ENCODE measurements at places on chromosomes 1 and 21.

DNA sequence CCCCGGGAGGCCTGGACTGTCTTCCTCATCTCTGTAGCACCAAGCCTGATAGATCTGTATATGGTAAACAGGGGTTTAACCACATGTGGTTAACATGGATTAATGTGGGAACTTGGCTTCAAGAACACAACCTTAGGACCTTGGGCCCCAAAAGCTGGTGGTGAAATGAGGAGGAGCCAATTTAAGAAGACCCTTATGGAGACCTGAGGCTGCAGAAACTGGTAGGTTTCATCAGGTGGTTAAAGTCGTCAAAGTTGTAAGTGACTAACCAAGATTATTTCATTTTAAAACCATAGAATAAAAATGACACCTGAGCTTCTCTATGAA lies 14.0 kb downstream of the THEMIS2 start:
- no peak for DNase-seq

DNA sequence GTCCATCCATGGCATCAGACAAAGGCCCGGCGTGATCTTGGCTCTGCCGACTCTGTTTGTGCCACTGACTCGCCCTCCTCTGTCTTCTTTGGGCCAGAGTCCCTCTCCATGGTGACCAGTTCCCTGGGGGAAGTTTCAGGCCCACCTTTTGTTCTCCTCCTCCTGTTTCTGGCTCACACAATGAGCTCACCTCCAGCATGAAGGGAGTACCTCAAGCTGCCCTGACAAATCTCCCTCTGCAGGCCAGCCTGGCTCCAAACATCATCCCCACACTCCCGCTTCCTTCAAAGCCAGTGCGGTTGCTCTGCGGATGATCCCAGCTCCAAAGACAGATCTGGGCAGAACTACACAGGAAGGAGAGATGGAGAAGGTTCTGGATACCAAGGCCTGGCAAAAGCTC lies 576.6 kb downstream of the NPHP4 start:
- no peak for DNase-seq

- no peak for DNase-seq
Observed at GRCh38 chr1:165303386-165303785, 53.1 kb downstream of the LMX1A start.

DNA sequence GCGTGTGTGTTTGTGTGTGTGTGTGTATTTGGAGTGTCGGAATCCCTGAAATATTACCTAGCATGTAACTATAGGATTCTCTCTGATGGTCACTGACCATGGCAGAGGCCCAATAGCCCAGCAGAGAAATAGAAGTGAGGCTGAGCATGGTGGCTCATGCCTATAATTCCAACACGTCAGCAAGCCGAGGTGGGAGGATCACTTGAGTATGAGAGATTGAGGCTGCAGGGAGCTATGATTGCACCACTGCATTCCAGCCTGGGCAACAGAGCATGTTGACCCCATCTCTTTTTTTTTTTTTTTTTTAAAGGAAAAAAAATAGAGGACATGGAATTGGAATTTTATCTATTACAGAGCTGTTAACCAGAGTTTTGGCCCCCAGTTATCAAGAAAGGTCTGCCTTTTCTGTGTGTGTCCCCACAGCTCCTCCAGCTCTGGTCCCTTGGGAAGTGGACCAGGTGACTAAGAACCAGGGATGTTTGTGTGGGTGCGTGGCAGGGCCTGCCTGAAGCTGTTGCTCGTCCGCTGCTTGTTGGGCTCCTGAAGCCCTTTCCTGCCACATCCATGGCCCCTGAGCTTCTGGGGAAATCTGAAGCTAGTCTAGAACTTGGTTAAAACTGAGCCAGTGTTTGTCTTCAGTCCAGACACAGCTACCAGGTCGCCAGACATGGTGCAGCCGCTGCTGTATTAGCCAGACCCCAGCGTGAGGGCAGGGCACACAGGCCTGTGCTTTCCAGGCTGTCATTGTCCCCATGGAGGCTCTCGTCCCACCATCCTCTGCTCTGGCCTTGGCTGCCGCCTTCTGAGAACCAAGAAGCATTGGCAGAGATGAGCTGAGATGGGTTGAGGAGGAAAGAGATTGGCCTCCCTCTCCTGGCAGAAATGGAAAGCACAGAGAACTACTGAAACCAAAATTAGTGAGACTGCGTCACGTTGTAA lies 25.5 kb downstream of the CAPN9 start:
- DNase-seq = no peak

DNA sequence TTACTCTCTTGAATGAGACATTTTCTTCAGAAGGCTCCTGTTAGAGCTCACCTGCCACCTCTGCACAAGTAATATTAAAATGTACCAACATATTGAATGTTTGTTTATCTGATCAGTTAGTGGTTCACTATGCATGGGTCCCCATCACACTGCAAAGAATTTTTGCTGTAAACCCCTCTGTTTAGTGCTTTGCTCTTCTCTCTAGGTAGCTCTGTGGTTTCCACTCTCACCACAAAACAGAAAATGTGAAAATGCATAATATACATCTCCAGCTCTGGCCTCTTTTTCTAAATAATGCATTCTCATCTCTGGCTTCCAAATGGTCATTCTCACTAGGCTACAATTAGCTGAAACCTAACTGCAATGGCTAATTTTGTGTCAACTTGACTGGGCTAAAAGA lies 176.7 kb downstream of the TRIM33 start:
- DNase-seq = no peak

- no peak for DNase-seq
Observed at GRCh38 chr1:248862998-248863881, 4.4 kb upstream of the ZNF692 start.

DNA sequence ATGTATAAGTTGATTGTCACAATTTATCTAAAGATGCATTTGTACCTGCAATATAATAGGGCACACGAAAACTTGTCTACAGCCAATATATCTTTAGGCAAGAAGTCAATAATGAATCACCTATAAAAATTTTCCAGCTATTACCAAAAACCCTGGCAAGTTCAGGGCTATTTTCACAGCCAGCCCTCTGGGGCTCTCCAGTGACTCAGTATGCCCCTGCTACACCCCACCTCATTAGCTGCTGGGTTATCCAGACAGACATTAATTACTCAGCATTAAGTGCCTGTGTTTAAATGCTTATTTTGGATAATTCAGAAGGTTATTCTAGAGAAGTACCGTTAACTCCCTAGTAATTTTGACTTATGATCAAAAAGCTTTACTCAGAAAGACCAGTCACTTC lies 220.2 kb downstream of the TBX15 start:
- no peak for DNase-seq

GRCh38 chr1:114250683-114251572 lies 97.3 kb upstream of the SYT6 start:
- no peak for DNase-seq

DNA sequence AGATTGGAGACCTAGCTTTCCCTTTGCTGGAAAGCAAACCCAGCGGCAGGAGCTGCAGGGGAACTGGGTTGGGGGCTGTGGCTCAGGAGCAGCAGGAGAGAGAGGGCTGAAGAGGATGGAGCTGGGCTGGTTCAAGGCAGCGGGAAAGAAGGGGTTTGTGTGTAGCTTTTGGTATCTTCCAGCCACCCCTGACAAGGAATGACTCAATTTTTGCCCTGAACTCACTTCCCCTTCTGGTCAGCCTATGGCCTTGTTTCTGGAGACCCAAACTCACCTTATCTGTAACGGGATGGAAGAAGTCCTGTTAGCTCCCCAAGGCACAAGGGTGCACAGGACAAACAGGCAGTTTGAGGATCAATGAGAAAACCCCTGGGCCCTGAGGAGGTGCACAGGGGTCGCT lies 13.1 kb downstream of the C1orf115 start:
- DNase-seq = no peak

DNA sequence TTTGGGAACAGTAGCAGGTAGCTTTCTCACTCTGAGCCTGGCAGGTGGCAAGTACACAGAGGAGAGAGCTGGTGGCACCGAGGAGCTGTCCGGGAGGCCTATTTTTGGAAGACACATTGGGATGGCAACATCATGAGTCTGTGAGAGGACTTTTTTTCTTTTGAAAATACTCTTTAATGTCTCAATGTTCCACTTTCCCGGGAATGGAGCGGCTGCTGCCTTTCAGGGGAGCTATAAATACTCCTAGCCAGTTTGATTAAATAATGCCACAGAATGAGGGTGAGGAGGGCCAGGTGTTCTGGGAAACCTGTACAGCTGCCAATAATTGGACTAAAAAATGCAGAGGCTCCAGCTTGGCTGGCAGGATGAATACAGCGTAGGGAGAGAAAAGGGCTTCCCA lies 93.3 kb upstream of the COG2 start:
- DNase-seq = no peak

DNA sequence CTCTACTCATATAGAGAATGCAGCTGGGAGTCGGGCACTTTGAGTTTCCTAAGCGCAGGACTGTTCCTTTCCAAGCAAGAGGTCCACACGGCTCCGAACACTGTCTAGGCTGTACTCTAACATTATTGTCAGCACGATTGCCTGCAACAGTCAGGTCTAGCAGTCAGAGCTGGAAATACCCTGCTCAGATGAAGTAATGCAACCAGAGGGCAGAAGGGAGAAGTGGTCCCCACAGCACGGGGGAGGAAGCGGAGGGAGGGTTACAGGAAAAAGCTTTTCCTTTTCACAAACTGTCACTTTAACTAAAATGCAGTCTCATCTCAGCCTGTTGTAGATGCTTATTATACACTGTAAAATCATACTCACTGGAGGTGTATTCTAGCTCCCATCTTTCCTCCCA lies 98.9 kb upstream of the SLC44A3 start:
- DNase-seq = no peak

- DNase-seq = no peak
Observed at GRCh38 chr21:15134701-15135470, 70.1 kb upstream of the NRIP1 start.

DNA sequence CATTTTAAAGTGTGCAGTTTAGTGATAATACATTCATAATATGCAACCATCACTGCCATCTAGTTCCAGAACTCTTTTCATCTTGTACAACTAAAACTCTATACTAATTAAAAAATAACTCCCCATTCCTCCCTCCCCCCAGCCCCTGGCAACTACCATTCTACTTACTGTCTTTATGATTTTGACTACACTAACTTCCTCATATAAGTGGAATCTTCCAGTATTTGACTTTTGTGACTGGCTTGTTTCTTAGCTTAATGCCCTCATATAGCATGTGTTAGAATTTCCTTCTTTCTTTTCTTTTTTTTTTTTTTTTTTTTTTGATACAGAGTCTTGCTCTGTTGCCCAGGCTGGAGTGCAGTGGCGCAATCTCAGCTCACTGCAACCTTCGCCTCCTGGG lies 1.4 kb upstream of the NVL start:
- DNase-seq = no peak

DNA sequence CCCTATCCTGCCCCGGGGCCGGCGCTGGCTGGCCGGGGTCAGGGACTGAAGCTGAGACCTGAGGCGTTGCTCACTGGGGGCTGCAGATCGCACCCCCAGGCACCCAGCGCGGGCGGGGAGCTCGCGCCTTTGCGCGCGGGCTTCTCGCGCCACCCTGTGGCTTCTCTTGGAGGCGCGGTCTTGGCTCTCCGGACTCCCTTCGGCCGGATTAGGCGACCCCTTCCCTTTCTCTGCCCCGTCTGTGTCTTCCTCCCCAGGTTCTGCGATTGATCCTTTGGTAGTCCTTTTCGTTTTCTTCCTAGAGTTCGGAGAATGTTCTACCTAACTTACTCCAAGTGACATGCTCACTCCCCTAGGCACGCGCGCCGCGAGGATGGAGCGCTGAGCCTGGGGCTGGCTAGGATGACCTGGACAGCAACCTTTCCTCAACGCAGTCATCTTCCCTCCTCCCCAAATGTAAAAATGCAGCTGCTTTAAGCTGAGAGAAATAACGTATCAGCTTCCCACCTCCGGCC lies 495 bp upstream of the NTRK1 start:
- DNase-seq = no peak

- DNase-seq = no peak
Observed at GRCh38 chr21:36096398-36097290, 26.8 kb downstream of the CBR1 start.

- DNase-seq = no peak
Observed at GRCh38 chr21:31618696-31619430, 40.6 kb upstream of the SOD1 start.

- no peak for DNase-seq
Observed at GRCh38 chr21:42592156-42592820, 61.1 kb upstream of the PDE9A start.

DNA sequence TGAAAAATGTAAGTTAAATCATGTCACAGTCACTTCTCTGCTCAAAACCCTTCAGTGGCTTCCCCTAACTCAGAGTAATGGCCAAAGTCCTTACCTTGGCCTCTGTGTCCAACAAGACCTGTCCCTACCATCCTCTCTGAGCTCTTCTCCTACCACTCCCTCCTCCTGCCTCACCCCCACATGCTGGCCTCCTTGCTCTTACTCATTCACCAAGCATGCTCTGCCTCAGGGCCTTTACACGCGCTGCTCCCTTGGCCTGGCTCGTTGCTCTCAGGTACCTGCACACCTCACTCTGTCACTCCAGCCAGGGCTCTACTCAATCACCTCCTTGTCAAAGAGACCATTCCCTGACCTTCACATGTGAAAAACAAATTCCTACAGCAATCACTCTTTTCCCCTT lies 54.2 kb downstream of the SEC16B start:
- DNase-seq = no peak

DNA sequence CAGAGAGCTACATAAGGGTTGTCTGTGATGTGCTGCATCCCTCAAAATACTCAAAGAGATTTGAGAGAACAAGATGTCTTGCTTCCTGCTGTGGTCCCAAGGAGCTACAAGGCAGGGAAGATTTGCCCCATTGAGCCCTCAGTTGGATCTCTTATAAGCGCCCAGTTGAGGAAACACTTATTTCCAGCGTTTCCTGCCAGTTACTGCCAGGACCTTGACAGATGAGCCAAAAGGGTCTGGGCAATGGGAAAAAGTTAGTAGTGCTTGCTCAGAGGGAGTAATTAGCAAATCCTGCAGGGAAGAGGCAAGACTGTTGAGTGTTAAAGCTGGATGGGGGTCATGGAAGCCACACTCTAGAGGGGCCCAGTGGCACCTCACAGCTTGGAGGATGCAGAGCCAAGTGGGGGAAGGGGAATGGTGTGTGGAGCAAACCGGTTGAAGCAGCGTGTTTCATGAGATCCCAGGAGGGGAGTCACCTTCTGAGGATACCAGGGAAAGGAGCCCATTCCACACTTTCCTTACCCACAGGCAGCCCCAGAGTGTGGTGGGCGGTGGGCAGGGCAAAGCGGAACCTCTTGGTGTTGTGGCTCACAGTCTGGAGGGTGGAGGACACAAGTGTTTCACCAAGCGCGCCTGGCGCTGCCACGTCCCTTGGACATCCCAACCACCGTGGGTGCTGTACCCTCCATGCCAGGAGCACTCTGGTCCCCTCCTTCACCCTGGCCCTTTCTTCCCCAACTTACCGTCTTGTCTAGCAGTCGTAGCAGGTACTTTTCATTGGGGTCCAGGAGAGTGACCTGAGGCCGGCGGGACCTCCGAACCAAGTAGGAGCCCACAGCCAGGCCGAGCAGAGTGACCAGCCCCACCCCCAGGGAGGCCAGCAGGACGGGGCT lies 805 bp downstream of the CYB5R1 start:
- no peak for DNase-seq

DNA sequence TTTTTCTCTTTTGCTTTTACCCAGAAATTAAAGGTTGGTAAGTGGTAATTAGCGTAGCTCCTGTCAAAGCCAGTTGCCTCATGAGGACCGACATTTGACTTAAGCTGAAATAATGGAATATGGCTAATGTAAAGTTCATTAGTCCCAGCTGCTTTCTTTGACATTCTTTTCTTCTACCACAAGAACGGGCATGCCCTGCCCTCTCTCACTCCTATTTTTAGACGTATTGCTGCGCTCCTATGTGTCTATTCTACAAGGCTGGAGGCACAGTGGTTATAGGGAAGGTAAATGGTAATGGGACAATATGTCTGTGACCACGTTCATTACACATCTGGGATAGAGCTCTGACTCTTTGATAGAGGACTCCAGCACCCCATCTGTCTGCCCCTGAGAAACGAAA lies 6.8 kb downstream of the CORT start:
- DNase-seq = no peak

GRCh38 chr21:43191971-43192370 lies 23.2 kb downstream of the CRYAA start:
- DNase-seq = no peak

Measured in urinary bladder (tissue), 4 donors.